Suppressor macrophage treated with lipopolysaccharide for 4 hours (primary cell): ENCODE measurements at places on chromosomes 6 and 20.

DNA sequence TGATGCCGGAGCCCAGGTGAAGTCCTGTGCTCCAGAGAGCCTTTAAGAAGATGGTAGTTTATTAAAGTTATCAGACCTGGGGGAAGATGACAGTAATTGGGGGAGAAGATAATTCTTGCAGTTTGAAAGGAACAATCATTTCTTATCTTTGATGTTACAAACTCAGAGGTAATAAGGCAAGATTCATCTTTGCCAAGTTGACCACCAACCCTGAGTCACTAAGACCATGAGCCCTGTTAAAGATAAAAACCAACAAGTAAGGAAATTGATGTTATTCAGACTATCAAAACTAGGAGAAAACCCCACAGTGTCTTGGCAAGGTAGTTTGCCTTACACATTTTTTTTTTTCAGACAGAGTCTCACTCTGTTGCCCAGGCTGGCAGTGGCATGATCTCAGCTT is 73.1 kb downstream of the MKKS start:
- no peak for DNase-seq

- no peak for DNase-seq
These were observed 17.6 kb downstream of the TMEM74B start for GRCh38 chr20:1166948-1167720.

DNA sequence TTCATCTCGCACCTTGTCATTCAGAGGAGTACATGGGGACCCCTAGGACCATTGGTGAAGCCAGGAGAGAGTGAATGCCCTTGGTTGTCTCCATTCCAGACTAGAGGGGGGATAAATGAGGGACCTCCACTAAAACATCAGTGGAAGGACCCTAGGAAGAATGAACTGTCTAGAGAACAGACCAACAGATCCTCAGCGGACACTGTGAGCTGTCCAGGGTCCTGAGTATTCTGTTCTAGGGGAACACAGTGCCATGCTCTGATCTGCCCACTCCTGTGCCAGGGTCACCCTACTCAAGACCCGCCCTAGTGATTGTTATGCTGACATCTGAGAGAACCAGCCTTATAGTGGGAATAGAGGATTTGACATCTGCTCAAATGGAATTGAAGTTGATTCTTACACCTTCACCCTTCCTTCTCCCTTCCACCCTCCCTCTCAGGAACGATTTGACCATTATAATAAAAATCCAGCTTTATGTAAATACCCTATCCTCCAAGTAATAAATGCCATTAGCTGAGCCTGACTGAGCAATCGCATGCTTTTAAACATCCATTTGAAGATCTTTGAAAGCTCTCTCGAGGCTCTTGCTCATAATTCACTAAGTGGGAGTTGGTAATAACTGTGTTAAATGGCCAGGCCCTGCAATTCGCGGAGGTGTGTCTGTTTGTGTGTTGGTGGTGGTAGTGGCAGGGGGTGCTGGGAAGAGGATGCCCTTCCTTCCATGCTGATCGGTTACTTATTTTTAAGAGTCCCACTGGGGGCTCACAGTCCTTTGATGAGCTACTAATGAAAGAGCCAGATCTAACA is 43.6 kb upstream of the SLC32A1 start:
- DNase-seq = peak; percentile 21

GRCh38 chr6:166258854-166259276 is 49.3 kb downstream of the PRR18 start:
- peak; percentile 92 for DNase-seq

DNA sequence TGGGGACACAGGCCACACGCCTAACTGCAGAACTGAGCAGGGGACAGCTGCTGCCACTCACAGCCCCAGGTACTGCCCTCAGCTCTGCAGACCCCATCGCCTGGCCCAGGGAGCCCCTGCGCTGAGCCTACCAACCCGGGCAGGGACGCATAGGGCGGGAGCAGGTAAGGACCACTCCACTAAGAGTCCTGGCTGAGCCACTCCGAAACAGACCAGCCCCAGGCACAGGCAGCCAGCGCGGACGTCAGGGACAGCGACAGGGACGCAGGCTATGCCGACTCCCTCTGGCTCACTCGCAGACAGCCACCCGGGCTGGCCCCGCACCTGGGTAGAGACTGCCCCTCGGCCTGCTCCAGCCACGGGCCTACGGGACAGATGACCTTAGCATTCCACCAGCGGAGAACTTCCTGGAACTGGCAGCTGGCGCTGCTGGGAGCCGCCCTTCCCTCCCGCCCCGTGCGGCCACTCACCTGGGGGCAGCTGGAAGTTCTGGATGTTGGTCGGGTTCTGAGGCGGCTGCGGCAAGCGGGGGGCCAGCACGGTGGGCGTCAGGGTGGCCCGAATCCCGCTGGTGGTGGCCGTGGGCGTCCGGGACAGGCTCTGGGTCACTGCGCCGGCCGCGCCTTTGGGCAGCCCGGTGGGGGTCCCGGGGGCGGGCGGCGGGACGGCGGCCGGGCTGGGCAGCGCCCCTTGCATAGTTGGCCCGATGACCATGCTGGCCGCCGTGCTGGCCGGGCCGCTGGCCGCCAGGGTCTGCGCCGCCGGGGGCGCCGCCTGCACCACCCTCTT is 1.5 kb downstream of the TAF4 start:
- DNase-seq = no peak

- no peak for DNase-seq
These were observed 3.7 kb downstream of the SLC22A16 start for GRCh38 chr6:110472739-110473138.

DNA sequence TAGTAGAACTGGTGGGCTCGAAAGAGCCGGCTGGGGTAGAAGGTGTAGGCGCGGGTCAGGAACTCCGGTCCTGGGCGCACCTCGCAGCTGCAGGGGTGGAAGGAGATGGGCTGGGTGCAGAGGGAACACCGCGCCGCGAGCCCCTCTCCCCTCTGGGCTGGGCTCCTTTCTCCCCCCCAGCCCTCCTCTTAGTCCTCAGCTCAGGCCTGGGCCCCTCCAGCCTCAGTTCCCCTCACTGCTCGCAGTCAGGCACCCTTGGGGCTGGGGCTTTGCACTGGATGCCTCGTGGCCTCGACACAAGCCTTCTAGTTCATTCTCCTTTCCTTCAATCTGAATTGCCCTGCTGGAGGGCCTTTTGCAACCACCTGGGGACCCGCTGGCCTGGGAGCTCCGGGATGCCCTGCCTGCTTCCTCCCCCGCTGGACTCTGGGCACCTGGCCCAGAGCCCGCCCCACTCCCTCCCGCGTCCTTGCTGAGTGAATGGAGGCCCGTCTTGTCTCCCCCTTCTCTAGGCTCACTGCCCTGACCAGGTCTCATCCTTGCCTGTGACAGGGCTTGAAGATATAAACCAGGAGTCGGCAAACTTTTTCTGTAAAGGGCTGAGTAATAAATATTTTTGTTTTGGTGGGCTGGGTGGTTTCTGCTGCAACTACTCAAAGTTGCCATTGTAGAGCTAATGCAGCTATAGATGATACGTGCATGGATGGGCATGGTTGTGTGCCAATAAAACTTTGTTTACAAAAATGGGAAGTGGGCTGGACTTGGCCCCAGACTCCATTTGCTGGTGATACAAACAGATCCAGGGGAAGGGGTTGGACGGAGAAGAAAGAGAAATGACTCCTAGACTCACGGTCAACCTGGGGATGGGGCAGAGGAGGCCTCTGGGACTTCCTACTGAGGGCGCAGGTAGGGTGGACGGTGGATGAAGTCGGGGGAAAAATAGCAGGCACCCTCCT is 47.3 kb downstream of the APCDD1L start:
- no peak for DNase-seq

DNA sequence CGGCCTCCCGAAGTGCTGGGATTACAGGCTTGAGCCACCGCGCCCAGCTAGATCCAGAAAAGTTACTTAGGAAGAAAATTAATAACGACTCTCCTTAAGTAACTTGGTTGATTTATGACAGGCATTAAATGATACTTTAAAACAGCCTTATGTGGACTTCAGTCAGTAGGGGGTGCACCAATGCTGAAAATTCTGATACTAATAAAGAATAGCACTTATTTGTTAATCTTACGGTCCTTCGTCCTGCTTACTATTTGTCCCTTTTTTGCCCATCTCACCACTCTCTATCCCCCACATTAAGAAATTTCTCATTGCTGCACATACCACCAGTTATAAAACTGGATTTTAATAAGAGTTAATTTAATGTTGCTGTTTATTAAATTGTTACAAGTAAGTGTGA is 12.7 kb upstream of the PRELID3B start:
- peak; percentile 39 for DNase-seq

DNA sequence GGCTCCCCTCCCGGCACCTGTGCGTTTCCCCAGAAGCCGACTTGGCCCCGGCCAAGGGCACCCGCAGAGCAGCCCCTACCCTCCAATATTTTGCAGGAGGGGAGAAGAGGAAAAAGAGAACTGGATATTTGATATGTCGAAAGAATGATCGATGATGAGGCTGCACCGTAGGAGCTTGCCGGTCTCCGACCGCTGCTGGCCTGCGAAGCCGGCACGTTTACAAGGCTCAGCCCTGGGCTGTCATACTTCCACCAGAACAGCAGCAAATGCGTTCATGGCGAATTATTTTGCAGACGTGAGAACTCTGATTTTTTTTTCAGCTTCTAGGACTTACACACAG is 296.7 kb downstream of the TFAP2C start:
- no peak for DNase-seq

GRCh38 chr6:28165563-28165962 is 23.9 kb downstream of the ZKSCAN8 start:
- no peak for DNase-seq

DNA sequence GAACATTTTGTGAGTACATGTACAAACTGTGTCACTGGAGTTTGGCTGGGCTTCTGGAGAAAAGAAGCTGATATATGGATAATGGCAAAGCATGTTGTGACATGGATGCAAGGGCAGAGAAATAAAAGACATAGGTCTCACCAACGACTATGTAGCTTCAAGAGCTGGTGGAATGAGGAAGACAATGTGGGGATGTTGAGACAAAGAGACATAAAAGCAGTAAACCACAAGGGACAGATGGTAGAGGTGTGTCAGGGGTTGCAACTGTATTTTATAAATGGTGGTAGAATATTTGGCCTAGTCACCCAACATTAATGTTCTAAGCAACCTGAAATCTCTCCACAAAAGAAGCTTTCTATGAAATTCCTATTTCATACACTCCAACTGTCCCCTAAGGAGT is 199.0 kb downstream of the KCNQ5 start:
- DNase-seq = no peak

DNA sequence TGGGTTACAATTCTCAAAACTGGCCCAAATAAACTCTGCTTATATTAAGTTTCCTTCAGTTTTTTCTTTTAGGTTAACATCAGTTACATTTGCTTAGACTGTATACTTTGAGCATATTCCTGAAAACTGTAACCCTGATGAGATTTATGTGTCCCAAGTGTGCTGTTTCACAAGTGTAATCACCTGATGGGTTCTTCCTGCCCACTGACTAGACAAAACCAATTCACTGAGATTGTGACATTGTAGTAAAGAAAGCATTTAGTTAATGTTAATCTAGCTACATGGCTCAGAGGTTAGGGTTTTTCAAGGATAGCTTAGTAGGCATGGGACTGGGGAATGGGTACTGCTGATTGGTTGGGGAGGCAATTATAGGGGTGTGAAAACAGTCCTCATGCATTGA is 53.6 kb downstream of the CCN2 start:
- DNase-seq = no peak

DNA sequence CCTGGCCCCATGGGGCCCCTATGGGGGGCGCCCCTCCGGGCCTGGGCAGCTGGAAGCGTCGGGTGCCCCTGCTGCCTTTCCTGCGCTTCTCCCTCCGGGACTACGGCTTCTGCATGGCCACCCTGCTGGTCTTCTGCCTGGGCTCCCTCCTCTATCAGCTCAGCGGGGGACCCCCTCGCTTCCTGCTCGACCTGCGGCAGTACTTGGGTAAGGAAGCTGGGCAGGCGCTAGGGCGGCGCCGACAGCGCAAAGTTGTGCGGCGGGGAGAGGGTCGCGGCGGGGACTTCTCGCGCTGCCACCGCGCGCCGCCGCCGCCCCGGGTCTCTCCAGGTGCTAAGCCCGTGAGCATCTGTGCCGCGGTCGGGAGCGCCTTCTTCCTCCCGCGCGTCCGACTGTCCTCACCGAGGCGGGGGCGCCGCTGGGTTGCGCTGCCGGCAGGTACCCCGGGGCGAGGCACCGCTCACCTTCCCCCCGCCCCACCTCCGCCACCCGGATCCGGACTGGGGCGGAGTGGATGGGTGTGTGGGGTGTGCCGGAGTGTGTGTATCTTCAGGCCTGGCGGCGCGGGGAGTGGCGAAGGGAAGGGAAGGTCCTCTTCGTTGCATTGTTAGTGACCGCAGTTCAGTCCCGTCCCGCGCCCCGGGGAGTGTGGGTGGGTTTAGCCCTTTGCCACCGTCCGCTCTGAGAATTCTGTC is 788 bp downstream of the UST start:
- DNase-seq = peak; percentile 41
